Mucosa of descending colon (tissue), 3 donors: ENCODE measurements at places on chromosomes 2 and 18.

GRCh38 chr2:166410828-166411472 is 35.2 kb upstream of the SCN9A start:
- no peak for DNase-seq

- peak; percentile 67 for DNase-seq
These were observed 20.5 kb downstream of the THAP4 start for GRCh38 chr2:241616168-241617125.

DNA sequence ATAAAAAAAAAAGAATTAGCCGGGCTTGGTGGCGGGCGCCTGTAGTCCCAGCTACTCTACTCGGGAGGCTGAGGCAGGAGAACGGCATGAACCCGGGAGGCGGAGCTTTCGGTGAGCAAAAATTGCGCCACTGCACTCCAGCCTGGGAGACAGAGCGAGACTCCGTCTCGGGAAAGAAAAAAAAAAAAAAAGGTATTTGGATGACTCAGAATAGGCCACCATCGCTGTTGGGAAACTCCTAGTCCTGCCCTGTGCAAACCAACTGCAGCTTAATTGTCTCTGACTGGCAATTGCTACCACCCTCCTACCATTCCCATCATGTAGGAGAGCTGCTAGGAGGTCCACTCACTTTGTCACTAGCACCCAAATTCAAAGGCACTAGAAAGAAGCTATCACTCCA is 43.5 kb downstream of the ATP8B1 start:
- DNase-seq = no peak

DNA sequence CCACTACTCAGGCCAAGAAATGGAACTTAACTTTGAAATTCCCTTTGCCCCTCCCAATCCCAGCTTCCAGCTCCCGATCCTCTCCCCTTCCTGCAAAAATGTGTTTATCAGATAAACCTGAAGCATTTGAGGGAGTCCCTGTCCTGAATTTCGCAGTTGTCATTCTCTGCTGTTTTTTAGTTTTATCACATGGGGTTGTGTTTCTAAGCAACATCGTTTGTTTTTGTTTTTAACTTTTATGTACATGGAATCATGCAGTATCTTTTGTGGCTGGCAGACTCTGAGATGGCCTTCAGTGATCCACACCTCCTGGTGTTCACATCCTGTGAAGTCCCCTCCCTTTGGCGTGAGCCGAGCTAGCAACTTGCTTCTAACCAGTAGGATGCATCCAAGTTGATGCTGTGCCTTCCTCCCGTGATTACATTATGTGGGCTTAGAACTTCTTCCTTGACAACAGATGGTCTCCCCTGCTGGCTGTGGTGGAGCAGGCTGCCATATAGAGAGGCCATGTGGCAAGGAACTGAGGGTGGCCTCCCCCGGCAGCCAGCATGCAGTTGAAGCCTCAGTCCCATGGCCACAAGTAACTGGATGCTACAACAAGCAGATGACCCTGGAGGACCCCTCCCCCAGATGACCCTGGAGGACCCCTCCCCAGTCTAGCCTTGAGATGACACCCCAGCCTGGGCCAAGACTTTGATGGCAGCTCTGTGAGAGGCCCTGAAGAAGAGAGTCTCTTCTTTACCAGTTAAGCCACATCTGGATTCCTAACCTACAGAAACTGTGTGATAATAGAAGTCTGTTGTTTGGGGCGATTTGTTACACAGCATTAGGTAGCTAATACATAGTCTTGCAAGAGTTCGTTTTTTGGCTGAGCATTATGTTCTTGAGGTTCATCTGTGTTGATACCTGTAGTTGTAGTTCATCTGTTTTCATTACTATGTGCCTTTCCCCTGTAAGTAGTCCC is 27.7 kb downstream of the SH3BP4 start:
- DNase-seq = no peak

- no peak for DNase-seq
These were observed 11.7 kb upstream of the SIX3 start for GRCh38 chr2:44929735-44930273.

GRCh38 chr2:71813315-71813714 is 334.3 kb downstream of the CYP26B1 start:
- DNase-seq = no peak

GRCh38 chr2:18522484-18523146 is 37.8 kb downstream of the RDH14 start:
- no peak for DNase-seq

DNA sequence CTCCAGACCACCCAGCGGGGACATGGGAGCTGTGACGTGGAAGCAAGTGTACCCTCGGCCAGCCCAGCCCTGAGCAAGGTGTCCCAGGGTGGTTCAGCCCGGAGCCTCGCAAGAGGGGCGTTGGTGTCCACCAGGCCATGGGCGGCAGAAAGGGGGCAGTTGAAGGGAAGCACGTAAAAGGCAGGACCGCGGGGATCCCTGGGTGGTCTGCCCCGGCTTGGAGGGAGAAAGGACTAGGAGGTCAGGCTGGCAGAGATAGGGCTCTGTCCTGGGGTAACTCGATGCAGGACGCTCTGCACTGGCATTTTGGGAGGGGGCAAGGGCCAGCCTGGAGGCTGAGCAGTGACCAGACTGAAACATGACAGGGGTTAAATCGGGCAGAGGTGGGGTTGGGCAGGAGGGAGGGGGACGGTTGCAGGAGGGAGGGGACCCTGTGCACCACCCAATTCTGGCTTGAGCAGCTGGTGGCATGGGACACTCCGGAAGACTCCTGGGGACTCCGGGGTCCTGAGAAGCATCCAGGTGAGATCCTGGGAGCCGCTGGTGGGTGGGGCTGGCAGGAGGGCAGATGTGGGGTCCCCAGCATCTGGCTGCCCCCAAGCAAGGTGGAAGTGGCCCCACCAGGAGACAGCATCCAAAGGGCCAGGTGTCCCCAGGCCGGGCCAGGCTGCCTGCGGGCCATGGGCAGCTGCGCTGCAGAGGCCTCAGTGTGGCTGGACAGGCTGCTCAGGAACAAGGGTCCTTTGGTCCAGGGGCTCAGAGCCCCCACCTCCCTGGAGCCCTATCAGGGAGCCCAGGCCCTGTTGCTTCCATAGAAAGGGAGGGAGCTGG is 46.8 kb upstream of the GPC1 start:
- DNase-seq = no peak

- peak; percentile 37 for DNase-seq
These were observed 888.4 kb downstream of the TSN start for GRCh38 chr2:122643725-122644329.

- DNase-seq = no peak
These were observed 50.0 kb downstream of the FMNL2 start for GRCh38 chr2:152384992-152385391.

- no peak for DNase-seq
These were observed 20.6 kb upstream of the ZNF804A start for GRCh38 chr2:184577743-184578142.

DNA sequence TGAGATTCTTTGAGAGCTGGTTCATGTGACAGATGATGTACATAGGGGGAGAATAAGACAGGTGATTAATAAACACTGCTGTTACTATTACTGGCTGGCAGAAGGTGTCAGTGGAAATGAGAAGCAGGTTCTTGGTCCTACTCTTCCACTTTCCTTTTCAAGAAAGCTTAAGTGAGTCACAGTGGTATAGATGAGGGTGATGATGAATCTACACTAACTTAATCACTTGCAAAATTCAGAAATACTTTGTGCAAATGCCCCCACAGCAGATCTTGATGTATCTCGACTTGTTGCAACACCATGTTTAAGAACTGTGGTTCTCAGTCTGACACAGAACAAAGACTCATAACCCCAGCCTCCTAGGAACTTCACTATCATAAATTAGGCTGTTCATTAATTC is 35.9 kb upstream of the MGAT5 start:
- no peak for DNase-seq

DNA sequence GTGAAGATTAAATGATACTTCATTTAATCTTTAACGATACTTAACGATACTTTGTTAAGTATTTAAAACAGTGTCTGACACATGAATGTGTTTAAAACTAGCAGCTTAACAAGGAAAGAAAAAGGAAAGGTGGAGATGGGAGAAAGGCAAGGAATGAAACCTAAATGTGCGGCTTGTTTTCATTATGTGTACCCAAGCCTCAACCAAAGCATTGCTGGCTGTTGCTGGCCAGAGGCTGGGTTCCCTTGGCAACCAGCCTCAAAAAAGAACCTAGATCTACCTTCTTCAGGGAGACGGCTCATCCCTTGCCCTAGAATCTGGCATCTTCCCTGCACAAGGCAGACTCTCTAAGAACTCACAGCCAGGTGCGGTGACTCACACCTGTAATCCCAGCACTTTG is 13.8 kb upstream of the PCBP1 start:
- DNase-seq = no peak
